ENCODE measurements at places on chromosomes 12 and 14.

DNA sequence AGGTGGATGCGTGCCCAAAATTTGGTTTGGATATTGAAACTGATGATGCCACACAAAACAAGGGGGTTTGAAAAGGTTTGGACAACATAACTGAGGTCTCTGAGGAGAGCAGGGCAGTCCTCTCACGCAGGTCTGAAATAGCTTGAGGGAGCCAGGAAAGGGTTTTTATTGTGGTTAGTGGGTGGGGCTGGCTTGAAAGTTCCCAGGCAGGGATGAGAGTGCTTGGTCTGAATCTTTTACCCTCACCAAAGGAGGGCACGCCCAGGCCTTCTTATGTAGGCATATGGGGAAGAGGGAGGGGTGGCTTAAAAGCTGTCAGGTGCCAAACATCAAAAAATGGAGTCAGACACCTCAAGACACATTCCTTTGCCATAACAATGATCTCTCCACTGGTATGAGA, 493.1 kb upstream of the CCDC196 start:
- no peak for DNase-seq

DNA sequence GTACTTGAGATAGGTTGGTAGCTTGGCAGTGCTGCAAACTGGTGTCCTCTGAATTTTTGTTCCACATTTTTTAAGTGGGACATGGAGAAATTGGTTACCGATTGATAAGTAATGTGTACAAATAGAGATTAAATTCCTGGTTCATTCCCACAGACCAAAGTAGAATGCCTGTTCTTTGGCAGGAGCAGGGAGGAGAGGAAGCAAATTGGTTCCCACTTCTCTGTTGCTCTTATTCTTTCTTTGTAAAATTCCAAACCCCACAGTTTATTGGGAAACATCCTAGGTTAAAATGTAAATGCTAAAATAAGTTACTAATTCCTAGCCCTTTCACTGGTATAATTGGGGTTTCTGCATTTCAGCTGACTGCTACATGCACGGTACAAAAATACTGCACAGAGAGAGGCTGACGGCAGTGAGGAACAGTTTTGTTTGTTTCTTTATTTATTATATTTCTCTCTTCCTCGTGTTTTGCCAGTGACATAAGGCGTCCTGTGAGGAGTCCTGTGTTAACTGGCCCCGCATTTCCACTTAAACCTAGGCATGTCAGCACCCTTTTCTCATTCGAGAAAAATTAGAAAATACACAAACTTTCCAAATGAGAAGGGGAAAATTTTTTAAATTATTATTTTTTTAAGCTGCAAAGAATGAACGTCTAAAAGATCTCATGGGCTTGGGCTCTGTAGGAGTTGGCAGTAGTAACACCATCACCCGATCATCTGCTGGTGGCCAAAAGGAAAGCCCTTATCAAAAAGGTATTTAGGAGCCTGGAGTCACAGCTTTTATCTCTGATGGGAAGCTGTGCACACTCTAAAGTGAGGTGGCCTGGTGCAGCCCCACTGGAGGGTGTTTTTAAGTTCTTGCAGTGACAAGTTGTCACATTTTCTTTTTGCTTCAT, 25.4 kb upstream of the BCL7A start:
- no peak for DNase-seq

DNA sequence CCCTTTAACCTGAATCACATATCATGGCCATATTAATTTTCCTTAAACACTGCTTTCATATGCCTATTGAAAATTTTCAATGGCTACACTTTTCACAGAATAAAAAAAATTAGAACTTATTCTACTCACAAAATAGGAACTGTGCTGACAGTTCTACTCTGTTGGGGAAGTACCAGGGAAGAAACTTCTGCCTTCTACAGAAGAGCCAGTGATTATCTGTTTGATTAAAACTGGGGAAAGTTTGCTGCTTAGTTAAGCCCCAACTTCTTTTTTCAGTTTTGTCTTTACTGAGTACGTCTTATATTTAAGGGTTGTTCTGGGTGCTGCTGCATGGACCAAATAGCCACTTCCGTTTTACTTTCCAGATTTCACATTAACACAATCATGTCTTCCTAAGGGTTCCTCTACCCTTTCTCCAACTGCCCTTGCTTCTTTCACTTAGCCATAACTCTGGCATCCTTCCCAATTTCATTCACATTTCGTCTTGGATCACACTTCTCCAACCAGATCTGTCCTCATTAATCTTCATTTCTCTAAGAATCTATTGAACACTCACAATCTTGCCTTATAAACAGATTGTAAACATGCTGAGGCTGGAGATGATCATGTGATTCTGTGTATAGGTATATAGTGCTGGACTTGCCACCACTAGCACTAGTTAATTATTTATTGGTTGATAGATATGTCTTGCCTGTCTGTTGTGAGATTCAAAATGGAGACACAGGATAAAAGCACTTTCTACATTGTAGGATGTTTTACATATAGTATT, 1.9 kb upstream of the SEL1L start:
- DNase-seq, result no peak

DNA sequence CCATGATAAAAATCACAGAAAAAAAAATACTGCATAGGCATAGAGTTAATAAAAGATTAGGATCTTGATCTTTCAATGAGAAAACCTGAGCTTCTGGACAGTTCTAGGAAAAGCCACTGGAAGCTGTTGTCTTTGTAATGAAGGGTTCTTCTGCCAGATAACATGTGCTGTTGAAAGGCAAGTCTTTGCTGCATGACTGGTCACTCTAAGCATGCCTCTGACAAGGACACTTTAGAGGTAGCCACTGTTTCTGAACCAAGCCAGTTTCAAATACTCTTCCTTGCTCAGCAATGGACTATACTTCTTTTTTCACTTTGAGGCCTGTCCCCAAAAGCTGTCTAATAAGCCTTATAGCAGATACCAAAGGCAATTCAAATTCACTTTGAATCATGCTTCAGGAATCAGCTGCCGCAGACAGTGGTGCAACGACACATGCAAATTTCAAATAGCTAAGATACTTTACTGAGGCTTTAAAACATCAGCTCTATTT, 70.2 kb downstream of the BTG1 start:
- DNase-seq, result no peak

- DNase-seq, result no peak
Measured at GRCh38 chr12:47954467-47955045, 8.8 kb upstream of the TMEM106C start.

DNA sequence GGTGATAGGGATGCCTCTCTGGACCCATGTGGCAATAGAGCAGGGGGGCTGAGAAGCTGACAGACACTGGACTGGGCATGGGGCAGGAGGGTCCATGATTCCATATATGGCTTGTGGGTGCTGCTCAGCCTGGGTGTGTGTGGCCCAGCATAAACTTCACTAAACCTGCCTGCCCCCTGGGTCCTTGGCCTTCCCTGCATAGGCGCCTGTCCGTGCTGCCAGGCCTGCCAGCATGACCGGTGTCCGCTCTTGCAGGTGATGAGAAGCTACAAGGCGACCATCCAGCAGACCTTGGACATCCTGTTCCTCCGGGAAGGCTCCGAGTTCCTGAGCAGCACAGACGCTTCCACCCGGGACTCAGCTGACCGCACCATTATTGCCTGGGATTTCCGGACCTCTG, 61.6 kb downstream of the BEGAIN start:
- DNase-seq, result no peak

DNA sequence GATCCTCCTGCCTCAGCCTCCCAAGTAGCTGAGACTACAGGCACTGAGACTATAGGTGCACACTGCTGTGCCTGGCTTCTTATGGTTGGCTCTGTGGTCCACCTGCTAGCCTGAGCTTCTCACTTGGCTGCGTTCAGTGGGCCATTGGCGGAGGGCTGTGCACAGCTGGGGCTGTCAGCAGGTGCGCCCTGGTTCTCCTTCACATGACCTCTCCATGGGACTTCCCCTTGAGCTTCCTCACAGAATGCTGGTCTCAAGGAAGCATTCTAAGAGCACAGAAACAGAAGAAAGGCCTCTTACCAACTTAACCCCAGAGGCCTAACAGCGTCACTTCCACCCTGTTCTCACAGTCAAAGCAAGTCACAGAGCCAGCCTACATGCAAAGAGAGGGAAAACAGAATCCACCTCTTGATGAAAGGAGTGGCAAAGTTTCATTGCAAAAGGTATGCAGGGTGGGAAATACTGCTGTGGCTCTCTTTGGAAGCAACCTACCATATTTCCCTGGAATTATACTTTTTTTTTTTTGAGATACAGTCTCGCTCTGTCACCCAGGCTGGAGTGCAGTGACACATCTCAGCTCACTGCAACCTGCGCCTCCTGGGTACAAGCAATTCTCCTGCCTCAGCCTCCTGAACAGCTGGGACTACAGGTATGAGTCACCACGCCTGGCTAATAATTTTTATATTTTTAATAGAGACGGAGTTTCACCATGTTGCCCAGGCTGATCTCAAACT, 9.3 kb downstream of the RILPL2 start:
- no peak for DNase-seq

GRCh38 chr12:49901026-49901425, 2.7 kb downstream of the FAIM2 start:
- no peak for DNase-seq

GRCh38 chr12:92432724-92433441, 269.9 kb upstream of the PLEKHG7 start:
- DNase-seq, result no peak

DNA sequence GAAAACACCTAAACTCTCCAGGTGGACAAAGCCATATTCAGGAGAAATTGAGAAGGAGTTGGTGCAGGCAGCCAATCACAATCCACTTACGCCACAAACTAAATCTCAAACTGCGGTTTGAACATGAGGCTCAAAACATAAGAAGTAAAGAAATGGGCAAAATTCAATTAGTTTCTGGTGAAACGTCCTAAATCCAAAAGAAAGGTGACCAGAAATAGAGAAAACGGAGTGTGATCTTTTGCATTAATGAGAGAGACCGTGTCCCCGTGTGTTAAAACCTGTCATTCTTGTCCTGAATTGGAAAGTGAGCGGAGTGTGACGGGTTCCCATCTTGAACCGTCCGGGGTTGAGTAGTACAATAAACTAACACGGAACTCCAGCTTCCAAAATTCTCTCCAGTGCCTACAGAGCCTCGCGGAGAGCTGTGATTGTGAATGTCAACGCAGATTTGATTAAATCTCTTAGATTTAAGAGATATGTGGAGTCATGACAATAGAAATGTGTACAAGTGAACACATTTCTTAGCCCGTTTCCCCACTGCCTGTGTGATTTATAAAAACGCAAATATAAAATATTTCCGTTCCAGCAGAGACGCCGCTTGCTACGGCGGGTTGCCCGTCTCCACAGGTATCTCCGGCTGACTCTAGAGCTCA, 595 bp upstream of the METAP2 start:
- DNase-seq, result peak; percentile 55

- no peak for DNase-seq
Measured at GRCh38 chr12:25698772-25699171, 145.7 kb upstream of the LMNTD1 start.

GRCh38 chr14:47392326-47392725, 283.1 kb downstream of the MDGA2 start:
- DNase-seq, result no peak

DNA sequence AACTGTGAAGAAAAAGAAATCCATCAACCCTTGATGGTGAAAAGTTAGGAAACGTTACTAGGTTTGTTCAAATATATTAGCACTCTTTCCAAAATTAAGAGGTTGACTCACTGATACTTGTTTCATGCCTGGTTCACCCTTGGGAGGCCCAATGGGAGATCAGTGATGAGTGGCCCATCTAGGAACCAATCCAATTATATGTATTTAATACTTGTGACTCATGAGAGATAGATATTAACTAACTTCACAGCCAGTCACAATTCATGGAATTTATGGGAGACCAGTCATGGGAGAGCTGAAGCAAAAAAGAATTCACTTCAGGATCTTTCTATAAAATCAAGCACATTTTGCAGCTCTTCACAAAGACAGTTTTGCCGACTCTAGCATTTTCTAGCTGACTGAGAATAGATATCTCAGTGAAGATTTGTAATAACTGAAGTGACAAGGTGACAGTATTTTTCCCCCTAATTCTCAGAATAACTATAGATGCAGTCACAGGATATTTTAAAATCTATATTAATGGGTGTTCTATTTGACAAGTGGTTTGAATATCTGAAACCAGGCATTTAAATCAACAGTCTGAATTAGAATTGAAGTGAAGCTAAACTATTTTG, 230.2 kb downstream of the EPS8 start:
- DNase-seq, result no peak

GRCh38 chr14:63938198-63939005, 85.6 kb downstream of the SYNE2 start:
- DNase-seq, result no peak

GRCh38 chr12:46534327-46534840, 161.8 kb upstream of the SLC38A2 start:
- no peak for DNase-seq

- no peak for DNase-seq
Measured at GRCh38 chr12:83145325-83145840, 458.7 kb downstream of the TMTC2 start.

DNA sequence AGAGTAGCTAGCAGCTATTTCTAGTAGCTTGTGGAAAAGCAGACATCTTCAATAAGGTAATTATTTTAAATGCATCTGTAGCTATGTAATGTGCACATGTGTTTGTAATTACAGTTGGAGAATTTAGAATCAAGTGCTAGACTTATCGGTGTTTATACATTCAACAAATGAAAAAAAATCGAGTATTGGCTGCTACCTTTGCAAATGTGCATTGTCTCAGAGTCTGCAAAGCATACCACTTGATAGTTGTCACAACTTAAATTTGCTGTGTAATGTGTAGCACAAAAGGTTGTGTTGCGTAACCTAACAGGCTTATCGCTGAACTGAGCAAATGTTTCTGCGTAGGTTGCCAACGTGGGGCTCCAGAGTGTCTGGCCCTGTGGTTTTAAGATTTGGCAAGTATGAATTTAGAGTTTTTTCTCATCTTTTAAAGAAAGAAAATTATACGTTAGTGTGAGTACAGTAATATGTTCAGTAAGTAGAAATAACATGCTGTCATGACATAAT, 44.3 kb downstream of the TMTC2 start:
- DNase-seq, result no peak

DNA sequence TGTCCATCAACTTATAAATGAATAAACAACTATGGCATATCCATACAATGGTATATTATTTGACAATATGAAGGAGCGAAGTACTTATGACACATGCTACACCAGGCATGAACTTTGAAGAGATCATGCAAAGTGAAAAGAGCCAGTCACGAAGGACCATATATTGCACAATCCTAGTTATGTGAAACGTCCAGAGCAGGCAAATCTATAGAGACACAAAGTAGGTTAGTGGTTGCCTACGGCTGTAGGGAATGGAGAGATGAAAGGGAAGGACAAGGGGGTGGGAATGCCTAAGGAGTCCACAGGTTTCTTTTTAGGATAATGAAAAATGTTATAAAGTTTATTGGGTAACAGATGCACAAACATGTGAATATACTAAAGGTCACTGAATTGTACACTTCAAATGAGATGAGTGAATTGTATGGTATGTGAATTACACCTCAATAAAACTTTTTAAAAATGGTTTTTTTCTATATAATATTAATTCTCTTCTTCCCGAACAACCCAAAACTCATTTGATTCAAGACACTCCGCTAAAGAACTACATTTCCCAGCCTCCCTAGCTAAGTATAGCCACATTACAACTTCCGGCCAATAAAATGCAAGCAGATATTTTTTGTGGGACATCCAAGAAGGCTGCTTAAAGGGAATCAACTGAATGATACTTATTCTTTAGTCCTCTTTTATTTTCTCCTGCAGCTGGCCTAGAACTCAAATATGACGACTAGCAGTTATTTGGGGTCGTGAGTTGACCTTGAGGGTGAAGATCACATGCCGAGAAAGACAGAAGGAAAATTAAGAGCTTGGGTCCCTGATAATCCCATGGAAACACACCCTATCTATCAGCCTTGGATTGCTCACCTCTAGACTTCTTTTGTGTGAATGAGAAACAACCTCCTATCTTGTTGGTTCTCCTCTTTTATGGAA, 187.2 kb downstream of the TTC8 start:
- no peak for DNase-seq

- DNase-seq, result no peak
Measured at GRCh38 chr12:48980953-48981756, 3.0 kb downstream of the WNT1 start.
